Kidney (tissue), 22 donors: ENCODE measurements at places on chromosomes 1 and 21. TPM values are rescaled to one million over a fixed set of nuclear protein-coding genes. Genes with fewer than 3 reads are reported as not detected.

Gene COA6
- 21.2 TPM for total RNA-seq

DNA sequence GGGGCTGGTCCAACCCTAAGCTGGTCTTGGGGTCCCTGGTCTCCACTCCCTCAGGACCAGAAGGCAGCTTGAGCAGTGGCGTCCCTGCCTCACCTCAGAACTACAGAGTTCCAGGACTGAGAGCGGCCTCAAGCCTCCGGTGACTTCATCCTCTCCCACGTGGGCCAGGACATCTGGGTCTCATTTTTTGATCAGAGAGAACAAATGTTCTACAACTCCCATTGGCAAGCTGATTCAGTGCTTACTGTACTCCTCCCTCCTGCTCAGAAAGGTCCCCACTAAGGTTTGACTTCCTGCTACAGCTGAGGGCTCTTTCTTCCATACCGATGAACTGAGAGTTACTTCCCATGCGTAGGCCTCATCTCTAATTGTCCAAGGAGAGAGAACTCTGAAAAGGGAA lies 78.5 kb downstream of the PLXNA2 start:
- H3K4me3 ChIP-seq: no peak overlapping the region
- no peaks in the 10 kb centered on the region for H3K36me3 ChIP-seq
- peaks cover 5% of the 10 kb centered on the region for H3K4me1 ChIP-seq
- no peak overlapping the region for H3K27ac ChIP-seq
- DNase-seq: no peak

Gene PLD5
- 0.47 TPM for total RNA-seq

Gene ROR1
- 8.0 TPM for total RNA-seq

DNA sequence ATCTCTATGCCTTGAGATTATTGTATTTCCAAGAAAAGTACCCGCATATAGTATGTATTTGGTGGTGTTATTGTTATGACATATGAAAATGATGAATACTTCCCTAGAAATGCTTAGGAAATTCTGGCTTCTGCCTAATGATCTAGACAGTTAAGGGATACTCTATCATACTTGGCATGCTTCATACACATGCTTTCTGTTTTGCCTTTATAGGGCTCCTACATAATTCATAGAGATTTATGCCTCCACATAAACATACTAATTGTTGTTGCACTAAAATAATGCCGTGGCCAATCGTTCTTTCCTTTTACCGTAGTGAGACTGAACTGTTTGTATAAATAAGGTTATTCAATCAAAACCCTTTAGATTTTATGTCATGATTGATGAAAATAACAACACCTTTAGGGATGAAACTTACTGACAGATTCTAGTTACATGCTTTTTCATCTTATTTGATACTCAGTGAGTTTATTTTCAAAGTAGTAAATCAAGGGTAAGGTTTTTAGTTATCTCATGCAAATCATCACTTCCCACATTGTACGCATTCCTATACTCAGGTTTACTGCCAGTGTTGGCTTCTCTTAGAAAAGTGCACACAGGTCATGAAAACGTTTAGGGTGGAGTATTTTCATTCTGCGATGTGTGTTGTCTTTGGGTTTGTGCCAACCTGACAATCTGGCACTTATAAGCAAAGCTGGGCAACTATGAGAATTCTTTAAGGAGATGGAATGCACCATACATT lies 40.5 kb upstream of the SCYL3 start:
- no peaks in the 10 kb centered on the region for H3K4me1 ChIP-seq
- H3K4me3 ChIP-seq: no peak overlapping the region
- no peaks in the 10 kb centered on the region for H3K27me3 ChIP-seq
- DNase-seq: peak; percentile 68

DNA sequence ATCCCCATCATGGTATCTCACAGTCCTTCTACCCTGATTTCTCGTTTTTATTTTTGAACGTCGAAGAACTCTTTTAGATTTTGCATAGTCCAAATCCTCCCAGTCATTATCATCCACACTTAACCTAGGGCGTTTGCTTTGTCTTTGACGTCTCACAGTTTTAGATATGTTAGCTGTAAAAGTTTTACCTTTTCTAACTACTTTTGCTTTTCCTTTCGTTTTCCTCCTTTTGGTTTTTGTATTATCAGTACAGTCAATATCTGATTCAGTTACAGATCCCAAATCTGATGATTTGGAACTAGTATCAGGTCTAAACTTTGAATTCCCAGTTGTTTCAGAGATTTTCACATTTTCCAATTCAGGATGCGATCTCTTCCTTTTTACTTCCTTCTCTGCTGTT lies 13.1 kb upstream of the PSMG1 start:
- H3K4me3 ChIP-seq: no peak overlapping the region
- no peak overlapping the region for H3K27ac ChIP-seq
- H3K36me3 ChIP-seq: peaks cover 25% of the 10 kb centered on the region
- H3K27me3 ChIP-seq: no peaks in the 10 kb centered on the region
- H3K4me1 ChIP-seq: no peaks in the 10 kb centered on the region
- no peak for DNase-seq

- H3K4me1 ChIP-seq: no peaks in the 10 kb centered on the region
- peaks cover 5% of the 10 kb centered on the region for H3K36me3 ChIP-seq
- no peaks in the 10 kb centered on the region for H3K27me3 ChIP-seq
- H3K4me3 ChIP-seq: no peak overlapping the region
- H3K27ac ChIP-seq: no peak overlapping the region
- peak; percentile 72 for DNase-seq
These were observed 11.7 kb downstream of the HYI start for GRCh38 chr1:43441894-43442637.
